ENCODE measurements at places on chromosomes 2 and 18. TPM values are rescaled to one million over a fixed set of nuclear protein-coding genes. Genes with fewer than 3 reads are reported as not detected.

The SULT1C3 gene
- not detected for total RNA-seq

GRCh38 chr2:215034154-215034553 is 104.3 kb downstream of the ABCA12 start:
- no peak overlapping the region for H3K27ac ChIP-seq
- H3K27me3 ChIP-seq, result no peaks in the 10 kb centered on the region
- H3K4me1 ChIP-seq, result no peaks in the 10 kb centered on the region
- no peak overlapping the region for H3K4me3 ChIP-seq
- H3K36me3 ChIP-seq, result no peaks in the 10 kb centered on the region

DNA sequence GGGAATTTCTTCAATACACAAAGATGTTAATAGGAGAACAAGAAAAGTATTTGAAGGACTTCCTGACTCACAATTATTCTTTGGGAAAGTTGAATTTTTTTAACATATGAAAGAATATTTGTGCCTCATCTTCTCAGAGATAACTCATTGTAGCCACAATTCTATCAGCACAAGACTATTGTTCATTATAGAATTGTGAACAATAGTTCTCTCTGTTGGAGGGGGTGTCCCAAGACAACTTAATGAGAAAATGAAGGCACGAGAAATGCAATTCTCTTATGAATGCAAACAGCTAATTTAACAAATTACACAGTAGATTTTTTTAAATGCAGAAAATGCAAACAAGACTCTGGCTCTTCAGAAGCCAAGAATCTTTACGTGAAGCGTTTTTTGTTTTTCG is 157.0 kb downstream of the BARD1 start:
- H3K4me1 ChIP-seq, result no peaks in the 10 kb centered on the region
- H3K36me3 ChIP-seq, result no peaks in the 10 kb centered on the region

The FN1 gene
- 0.21 TPM for total RNA-seq

The CCDC85A gene
- total RNA-seq, result not detected

DNA sequence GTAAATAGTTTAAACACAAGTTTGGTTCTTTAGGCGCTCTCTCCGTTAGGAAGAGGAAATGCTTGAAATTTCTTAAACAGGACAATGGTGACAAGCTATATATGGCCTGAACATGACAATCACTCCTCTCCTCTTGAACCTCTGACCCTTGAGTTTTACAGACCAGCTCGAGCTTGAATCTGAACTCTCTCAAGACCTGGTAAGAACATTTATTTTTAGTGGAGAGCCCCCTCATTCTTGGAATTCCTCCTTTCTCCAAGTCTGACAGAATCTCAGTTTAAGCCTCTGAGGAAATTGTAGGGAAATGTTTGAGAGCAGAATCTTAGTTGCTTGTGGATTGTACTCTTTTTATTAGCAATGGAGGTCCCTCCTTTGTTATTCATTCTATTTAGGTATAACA is 1293.6 kb upstream of the ZEB2 start:
- no peak overlapping the region for H3K4me3 ChIP-seq
- no peaks in the 10 kb centered on the region for H3K36me3 ChIP-seq
- no peak for DNase-seq
- no peaks in the 10 kb centered on the region for H3K27me3 ChIP-seq
- H3K27ac ChIP-seq, result no peak overlapping the region

The REEP1 gene
- 0.21 TPM for total RNA-seq

GRCh38 chr2:81901017-81901416 is 1596.5 kb upstream of the LRRTM1 start:
- H3K27ac ChIP-seq, result no peak overlapping the region
- no peaks in the 10 kb centered on the region for H3K4me1 ChIP-seq
- H3K4me3 ChIP-seq, result no peak overlapping the region
- no peak for DNase-seq
- H3K27me3 ChIP-seq, result no peaks in the 10 kb centered on the region

DNA sequence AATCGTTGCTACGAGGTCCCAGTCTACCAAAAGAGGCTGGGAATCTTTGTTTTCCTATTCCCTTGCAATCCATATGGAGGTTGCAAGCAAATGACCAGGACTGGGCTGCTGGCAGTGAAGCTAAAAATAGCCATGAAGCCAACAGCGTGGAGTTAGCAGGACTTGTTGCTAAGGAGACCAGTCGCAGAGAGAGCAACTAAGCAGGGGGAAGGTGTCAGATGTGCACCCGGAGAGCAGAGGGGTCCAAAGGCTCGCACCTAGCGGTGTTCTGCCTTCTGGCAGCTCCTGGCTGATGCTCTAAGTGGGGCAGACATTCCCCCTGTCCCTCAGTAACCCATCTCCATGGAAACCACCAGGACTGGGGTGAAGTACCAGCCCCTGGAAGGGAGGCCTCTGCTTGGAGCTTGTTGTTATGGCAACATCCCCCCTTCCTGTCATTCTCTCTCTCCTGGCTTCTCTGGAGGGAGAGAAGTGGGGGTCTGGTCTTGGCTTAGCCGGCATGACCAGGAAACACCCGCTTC is 84.6 kb downstream of the DNMT3A start:
- H3K36me3 ChIP-seq, result peaks cover 34% of the 10 kb centered on the region
- peaks cover 27% of the 10 kb centered on the region for H3K4me1 ChIP-seq
- H3K27me3 ChIP-seq, result no peaks in the 10 kb centered on the region
- no peak for DNase-seq
- no peak overlapping the region for H3K27ac ChIP-seq

The BOLL gene
- not detected for total RNA-seq

DNA sequence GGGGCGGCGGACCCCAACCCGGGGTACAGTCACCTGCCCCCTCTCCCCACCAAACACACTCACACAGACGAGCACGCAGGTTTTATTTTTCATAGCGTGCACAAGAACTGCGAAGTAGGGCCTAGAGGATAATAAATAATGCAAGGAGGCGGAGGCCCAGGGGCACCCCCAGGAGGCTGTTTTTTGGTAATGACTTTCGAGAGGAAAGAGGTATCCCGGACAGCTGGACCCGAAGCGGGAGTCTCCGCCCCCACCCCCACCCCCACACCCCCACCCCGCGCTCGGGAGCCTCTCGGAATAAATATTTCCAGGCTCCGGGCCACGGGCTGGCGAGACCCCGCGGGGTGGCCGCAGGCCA is 3.4 kb downstream of the CYP26B1 start:
- H3K36me3 ChIP-seq, result peaks cover 7% of the 10 kb centered on the region
- no peak for DNase-seq
- H3K27ac ChIP-seq, result no peak overlapping the region
- peaks cover 51% of the 10 kb centered on the region for H3K27me3 ChIP-seq

DNA sequence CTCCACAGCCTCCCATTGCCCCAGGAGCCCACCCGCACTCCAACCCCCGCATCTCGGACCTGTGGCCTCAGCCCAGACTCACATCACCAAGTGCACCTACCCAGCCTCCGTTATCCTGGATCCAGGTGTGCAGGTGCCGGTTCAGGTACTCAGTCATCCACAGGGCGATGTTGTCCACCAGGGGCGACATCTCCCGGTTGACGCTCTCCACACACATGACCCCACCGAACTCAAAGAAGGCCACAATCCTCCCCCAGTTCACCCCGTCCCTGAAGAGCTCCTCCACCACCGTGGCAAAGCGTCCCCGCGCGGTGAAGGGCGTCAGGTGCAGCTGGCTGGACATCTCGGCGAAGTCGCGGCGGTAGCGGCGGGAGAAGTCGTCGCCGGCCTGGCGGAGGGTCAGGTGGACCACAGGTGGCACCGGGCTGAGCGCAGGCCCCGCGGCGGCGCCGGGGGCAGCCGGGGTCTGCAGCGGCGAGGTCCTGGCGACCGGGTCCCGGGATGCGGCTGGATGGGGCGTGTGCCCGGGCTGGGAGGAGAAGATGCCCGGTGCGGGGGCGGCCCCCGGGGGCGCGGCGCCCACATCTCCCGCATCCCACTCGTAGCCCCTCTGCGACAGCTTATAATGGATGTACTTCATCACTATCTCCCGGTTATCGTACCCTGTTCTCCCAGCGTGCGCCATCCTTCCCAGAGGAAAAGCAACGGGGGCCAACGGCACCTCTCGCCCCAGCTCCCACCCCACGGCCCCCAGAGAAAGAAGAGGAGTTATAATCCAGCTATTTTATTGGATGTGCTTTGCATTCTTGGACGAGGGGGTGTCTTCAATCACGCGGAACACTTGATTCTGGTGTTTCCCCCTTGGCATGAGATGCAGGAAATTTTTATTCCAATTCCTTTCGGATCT is 1.3 kb downstream of the BCL2 start:
- H3K36me3 ChIP-seq, result peaks cover 59% of the 10 kb centered on the region
- no peaks in the 10 kb centered on the region for H3K27me3 ChIP-seq
- H3K4me1 ChIP-seq, result peaks cover 44% of the 10 kb centered on the region
- DNase-seq, result peak; percentile 91
- H3K4me3 ChIP-seq, result peak overlapping the region; percentile 87
